ENCODE measurements at places on chromosomes 6 and 20.

DNA sequence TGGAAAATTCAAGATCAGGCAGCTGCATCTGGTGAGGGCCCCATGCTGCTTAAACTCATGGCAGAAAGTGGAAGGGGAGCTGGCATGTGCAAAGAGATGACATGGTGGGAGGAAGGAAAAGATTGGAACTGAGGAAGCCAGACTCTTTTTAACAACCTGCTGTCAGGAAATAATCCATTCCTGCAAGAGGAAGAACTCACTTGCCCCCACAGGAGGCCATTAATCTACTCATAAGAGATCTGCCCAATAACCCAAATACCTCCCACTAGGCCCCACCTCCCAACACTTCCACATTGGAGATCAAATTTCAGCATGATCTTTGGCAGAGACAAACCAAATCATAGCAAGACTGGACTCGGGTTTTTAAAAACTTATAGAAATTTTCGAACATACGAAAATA, 200.5 kb upstream of the KCNQ5 start:
- no peak for DNase-seq

DNA sequence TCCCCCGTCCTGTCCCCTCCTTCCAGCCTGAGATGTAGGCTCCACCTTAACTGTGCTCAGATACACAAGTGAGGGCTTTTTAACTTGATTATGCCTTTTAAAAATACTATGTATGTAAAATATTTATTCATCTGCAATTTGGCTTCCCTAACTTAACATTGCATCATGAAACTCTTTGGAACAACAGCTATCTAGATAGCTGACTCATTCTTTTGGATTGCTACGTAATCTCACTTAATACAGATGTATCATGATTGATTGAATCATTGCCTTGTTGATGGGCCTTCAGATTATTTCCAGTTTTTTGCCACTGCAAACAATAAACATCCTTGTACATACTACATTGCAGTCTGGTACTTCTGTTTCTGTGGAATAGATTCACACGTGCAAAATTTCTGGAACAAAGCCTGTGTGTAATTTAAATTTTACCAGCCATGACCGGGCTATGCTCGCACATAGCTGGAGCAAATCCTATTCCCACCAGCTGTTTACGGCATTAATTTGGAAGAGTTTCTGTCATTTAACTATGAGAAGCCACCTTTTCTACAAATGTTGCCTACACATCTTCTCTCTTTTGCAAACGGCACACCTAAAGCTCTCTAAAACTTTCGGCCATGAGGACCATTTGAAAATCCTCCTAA, 6.5 kb downstream of the PRND start:
- no peak for DNase-seq

DNA sequence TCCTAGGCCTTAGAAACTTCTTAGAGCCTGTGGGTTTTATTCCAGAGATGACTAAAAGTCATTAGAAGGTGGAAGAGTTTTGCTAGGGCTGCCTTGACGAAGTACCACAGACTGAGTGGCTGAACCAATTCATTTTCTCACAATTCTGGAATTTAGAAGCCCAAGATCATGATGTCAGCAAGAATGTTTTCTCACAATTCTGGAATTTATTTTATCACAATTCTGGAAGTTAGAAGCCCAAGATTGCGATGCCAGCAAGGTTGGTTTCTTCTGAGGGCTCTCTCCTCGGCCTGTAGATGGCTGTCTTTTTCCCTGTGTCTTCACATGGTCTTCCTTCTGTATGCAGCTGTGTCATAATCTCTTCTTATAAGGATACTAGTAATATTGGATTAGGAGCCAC, 672.9 kb upstream of the MARCKS start:
- DNase-seq = no peak

GRCh38 chr6:166862287-166862977, 93.9 kb downstream of the RNASET2 start:
- peak; percentile 18 for DNase-seq

- no peak for DNase-seq
Measured at GRCh38 chr20:40844332-40844731, 155.3 kb upstream of the MAFB start.

DNA sequence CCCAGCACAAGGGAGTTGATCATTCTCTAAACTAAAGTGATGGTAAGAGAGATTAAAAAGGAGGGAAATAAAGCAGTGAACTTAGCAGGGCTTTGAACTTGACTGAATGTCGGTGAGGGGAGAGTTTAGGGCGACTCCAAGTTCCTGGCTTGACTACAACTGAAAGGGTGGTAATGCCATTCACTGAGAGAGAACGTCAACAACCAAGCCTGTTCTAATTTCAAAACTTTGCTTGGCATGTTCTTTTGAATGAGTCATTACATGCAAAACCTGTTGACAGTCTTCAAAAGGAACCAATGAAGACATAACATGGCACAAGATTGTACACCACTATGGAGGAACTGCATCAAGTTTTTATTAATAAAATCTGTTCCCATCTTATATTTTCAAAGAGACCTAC, 10.3 kb upstream of the MYB start:
- no peak for DNase-seq

DNA sequence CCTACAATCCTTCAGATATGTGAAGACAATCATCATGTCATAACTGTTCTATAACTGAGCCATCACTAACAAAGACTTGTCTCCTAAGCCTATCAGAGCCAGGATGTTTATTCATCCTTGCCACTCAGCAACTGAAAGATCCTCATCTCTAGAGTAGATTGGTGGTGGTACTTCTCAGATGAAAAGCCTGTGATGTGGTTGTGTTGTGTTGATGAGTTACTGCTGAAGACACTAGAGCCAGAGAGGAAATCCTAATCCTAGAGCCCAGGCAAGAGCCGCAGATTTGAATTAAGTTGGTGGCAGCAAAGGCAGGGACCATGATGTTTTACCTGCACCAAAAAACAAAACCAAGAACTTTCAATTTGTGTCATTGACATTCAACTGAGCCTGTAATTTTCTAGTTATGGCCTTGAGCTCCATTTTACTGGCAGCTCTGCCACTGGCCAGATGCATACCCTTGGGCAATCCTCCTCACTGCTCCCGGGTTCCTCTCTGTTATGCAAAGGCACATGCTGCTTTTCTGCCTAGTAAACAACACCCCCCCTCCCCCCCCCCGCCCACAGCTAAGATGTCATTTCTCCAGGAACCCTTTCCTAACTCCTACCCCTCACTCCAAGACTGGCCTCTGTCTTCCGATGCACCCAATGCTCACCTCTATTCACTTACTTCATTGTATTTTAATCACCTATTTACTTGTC, 50.2 kb upstream of the REV3L start:
- no peak for DNase-seq

DNA sequence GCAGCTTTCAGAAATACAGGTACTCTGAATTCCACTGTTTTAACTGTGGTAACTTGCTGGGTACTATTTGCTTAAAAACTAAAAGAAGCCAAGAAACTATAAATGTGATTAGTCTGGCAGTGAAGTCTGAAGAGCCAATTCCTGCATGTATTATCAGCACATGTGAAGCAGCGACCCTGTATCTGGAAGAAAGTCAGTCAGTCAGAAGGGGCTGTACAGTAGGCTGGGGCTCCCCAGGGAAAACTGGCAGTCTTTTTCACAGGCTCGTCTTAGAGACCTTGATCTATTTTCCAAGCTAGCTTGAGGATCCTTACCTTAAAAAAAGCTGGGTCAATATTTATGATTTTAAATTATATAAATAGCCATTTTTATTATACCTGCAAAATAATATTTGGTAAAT, 104.9 kb downstream of the PDSS2 start:
- no peak for DNase-seq

DNA sequence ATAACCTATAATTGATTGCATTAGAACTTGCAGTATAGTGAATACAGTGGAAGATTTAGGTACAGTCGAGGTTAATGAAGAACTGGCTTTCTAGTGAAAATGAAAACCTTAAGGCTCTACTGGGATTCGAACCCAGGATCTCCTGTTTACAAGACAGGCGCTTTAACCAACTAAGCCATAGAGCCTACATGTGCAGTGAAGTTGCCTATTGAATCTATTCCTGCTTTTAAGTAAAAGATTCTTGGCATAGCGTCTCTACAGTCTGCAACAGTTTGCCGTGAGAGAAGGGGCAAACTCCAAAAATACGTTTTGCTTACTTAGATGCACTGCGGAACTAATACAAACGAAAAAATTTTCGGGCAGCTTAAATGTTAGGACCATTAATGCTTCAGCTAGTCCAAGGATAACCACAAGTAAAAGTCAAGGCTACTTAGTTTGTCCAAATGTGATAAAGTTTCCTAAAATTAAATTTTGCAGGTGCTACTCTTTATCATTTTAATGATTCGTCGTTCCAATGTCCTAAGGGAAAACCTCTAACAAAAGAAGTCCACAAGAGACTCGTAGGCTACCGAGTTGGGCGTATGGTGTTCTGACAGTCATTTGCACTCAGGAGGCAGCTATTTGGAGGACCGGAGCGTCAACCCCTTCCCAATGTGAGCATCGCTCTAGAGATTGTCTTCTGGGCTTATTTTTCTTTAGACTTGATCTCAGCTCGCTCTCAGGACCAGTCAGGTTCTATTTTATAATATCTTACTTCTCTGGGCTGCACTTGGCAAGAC, 31.3 kb upstream of the ZSCAN23 start:
- DNase-seq = peak; percentile 61

DNA sequence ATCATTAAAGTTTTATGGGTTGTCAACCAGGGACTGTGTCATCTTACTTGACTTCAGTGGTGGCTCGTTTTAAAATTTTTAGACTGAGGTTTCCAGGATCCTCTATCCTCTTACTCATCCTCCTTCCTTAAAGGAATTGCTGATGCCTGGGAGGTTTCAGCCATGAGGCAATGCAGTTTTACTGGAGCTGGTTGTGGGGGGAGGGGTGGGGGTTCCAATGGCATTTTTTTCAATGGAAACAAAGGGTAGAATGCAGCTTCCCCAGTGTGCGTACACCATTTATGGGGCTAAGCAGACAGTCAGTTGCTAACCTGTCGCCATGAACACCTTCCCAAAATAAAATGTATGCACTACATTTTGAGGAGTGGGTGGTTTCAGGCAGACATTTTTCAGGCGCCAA, 88.0 kb downstream of the METTL24 start:
- DNase-seq = no peak

GRCh38 chr6:142112451-142113061, 20.2 kb upstream of the GJE1 start:
- DNase-seq = peak; percentile 55

GRCh38 chr6:87674290-87674689, 27.7 kb downstream of the AKIRIN2 start:
- DNase-seq = no peak
